ENCODE measurements at places on chromosomes 16 and 17.

DNA sequence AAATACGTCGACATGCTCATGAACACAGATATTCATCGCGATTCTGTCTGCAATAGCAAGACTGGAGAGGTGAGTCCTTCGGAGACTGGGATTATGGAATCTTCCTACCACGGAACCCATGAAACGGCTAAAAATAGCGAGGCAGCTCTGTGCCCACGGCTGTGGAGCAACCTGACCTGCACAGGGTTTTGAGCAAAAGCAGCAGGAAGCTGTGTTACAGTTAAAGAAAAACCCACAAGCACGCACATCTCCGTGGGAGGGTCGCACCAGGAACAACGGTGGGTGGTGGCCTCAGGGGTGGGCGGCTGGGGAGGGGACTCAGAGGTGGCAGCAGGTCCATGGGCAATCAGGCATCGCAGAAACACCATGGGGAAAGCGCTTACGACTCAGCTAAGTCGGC, 24.8 kb downstream of the SLC38A10 start:
- no peak for DNase-seq

- no peak for DNase-seq
Observed at GRCh38 chr17:41835214-41835799, 725 bp downstream of the NT5C3B start.

DNA sequence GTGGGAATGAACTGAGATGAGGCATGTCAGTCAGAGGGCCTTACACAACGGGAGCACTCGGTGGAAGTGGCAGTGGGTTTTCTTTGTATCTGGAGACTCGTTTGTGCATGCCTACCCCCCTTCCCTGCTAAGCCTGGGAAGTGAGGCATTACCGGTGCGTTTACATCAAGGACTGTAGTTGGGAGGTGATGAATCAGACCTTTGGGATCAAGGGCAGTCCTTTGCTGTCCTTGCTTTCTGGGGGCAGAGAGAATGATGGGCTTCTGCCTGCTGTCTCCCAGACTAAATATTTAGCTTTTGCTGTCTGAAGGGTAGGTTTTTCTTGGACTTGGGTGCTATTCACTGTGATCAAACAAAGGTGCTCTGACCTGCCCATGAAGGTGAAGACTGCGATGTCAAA, 83.0 kb downstream of the WWP2 start:
- no peak for DNase-seq

- no peak for DNase-seq
Observed at GRCh38 chr16:65910291-65910690, 456.2 kb upstream of the CDH5 start.

DNA sequence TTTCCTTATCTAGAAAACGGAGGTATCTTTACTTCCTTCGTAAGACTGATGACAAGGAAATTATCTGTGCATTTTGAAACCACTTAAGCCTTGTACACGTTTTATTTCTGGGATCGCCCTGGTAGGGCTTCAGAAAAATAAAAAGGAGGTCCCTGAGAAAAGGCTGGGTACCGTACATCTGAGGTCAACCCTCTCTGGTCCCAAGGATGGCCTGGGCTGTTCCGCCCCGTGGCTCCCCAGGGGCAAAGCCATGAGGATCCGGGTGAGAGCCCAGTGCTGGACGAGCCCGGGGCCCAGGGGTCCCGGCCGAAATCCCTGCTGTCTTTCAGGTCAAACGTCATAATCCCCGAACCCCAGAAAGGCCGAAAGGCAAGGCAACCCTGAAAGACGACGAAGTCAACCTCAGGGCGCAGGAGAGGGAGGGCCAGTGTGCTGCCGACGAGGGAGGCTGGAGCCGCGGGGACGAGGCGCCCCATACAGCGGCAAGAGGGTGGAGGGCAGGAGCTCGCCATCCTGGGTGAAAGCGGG, 656 bp upstream of the FUS start:
- no peak for DNase-seq

- DNase-seq, result no peak
Observed at GRCh38 chr16:67760206-67760955, 41.3 kb upstream of the GFOD2 start.

DNA sequence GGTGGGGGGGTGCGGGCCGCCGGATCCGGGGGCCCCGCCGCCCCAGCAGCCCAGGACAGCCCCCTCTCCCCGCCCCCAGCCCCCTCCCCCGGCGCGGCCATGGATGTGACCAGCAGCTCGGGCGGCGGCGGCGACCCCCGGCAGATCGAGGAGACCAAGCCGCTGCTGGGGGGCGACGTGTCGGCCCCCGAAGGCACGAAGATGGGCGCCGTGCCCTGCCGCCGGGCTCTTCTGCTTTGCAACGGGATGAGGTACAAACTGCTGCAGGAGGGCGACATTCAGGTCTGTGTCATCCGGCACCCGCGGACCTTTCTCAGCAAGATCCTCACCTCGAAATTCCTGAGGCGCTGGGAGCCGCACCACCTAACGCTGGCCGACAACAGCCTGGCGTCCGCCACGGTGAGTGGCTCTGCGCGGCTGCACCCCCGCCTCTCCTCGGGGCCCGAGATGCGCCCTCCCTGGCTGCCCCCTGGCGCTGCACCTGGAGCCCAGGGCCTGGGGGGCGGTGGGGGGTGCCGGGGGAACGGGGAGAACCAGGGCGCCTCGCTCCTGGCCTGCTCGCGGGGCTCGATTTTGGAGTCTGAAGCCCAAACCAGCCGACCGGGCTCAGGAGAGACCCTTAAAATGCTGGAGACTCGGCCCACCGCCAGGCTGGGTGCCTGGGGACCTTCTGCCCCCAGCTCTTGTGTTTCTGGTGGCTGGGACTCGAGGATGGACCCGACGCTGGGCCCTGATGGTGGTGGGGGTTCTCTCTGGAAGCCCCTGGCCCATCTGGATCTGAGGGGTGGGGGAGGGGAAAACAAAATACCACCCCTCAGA, 744 bp downstream of the CMIP start:
- DNase-seq, result peak; percentile 66

- peak; percentile 85 for DNase-seq
Observed at GRCh38 chr16:28309811-28310311, 17.5 kb downstream of the SBK1 start.

DNA sequence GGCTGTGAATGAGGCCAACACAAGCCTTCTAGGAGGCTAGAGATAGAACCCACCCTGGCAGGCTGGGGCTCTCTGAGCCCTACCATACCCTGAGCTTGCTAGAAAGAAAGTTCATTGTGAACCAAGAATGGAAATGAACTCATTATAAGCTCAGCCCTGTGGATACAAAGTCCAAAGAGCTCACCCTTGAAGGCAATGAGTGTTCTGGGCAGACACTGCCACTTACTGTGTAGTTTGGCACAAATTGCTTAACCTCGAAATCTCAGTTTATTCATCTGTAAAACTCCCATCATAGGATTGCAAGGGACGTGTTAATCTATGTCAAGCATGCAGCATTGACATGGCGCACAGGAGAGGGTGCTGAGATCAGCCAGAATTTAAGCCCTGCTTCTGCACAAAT, 5.5 kb downstream of the KDM8 start:
- no peak for DNase-seq

DNA sequence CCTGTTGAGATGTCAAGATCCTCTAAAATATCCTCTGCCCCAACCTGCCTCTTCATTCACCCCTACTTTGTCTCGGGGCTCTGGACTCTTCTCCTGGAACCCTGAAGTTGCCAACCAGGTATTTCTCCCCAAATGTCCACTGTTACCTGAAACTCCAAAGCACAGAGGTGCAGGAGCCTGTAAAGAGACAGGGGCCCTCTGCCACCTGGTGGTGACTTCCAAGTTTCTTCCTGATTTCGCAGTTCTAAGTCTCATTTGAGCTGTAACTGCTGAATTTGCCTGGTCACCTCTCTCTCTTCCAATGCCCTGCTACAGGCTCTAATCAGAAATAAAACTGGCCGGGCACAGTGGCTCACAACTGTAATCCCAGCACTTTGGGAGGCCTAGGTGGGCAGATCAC, 77.1 kb upstream of the RCVRN start:
- DNase-seq, result no peak

DNA sequence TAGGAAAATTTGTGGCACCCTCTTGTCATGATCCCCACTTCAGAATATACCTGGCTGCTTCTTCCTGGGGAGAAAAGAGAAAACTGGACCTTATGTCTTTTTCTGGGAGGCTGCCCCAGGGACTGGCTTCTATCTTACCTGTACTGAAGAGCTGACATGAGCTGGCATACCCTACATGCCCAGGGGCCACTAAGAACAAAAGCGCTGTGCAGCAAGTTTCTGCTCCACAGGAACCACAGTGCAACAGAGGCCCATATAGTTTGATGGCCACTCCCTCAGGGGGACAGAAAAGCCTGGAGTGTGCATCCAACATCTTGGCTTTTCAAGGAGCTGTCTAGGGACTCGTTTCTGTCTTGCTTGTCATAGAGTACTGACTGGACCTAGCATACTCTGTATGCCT, 96.8 kb upstream of the NACA2 start:
- no peak for DNase-seq

DNA sequence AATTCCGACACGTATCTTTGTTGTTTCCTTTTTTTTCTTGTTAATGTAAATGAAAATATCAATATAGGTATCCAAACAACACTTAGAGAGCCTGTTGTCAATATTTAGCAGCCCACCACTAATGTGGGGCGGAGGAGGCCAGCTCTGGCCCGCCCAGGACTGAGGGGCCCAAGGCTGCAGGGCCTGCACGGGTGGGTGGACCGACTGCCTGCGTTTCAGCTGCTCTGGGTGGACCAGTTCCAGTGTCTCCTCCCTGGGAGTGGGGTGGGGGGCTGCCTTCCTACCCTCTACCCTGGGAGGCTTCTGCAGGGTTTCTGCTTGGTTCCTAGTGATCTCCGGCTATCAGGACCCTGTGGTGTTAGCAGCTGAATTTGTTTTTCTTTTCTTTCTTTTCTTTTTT, 15.9 kb upstream of the ADGRG1 start:
- no peak for DNase-seq

DNA sequence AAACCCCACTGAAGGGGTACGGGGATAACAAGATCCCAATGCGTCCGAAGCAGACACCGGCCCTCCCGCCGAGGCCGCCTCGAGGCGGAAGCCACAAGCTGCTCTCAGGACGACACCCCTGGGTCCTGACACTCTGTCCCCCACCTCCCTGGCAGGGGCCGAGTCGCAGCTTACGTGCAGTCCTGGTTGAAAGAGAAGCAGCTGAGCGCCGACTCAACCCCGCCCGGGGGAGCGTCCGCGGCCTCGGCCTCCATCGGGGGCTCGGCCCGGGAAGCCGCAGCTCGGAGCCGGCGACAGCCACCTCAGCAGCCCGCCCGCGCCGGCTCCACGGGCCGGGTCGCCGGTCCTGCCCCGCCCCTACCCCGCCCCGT, at the start of gene WIPI1:
WIPI1 (minus strand) TSS at position 329 of the 371 bp plus-strand sequence; CDS start at position 254, 75 bp downstream.
- DNase-seq, result no peak

DNA sequence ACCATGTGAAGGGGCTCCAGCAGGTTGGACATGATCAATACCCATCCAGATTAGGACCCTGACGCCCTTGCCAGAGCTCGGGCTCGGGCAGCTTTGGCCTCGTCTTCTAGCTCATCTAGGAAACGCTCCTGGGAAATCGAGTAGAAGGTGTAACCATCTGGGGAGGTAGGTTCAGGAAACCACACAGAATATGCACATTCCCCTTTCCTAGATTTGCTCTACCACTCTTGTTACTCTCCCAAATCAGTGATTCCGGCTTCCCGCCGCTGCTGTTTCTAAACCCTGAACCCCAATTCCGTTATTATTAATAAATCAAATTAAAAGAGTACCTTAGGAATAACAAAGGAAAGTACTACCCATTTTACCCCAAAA, 507 bp downstream of the COA3 start:
- DNase-seq, result no peak

DNA sequence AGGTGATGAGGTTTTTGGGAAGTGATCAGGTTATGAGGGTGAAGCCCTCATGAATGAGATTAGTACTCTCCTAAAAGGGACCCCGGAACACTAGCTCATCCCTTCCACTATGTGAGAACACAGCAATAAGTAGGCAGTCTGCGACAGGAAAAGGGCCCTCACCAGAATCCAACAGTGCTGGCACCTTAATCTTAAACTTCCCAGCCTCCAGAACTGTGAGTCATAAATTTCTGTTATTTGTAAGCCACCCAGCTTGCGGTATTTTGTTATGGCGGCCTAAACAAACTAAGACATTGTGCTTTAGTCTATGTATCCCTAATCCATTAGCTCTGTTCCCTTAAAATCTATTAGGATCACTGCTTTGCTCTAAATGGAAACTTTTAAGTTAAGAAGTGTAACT, 8.5 kb downstream of the SLFN12 start:
- DNase-seq, result no peak

DNA sequence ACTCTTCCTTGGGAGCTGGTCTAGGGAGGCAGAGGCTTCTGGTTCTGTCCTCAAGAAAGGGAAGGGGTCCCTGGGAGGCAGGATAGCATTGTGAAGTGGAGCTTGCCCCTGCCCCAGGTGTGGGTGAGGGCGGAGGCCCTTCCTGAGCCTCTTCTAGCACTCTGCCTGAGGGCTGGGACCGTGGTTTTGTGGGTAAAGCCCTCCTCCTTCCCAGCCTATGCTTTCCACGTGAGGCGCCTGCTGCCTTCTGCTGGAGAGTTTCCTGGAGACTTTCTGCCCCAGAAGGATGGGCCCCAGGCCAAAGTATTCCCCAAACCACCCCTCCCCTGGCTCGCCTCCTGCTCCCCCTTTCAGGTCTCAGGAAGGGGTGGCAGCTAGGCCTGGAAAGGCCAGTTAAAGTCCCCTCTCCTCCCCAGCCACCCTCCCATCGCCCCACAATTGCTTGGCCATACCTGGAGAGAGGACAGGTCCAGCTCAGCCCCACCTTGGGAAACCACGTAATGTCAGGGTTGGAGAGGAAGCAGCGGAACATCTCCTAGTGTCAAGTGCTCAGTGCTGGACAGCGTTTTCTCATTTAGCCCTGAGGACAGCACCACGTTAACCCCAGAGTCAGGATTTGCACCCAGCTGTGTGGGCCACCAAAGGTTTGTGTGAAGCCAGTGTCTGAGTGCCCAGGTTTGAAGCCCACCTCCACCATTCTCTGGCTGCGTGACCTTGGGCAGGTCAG, 5.6 kb downstream of the SBK1 start:
- no peak for DNase-seq

GRCh38 chr16:30535106-30535776, 583 bp upstream of the ZNF747 start:
- no peak for DNase-seq

- peak; percentile 63 for DNase-seq
Observed at GRCh38 chr17:80866050-80866793, 125.4 kb upstream of the CHMP6 start.

GRCh38 chr16:72942021-72942420, 105.9 kb downstream of the ZFHX3 start:
- no peak for DNase-seq

DNA sequence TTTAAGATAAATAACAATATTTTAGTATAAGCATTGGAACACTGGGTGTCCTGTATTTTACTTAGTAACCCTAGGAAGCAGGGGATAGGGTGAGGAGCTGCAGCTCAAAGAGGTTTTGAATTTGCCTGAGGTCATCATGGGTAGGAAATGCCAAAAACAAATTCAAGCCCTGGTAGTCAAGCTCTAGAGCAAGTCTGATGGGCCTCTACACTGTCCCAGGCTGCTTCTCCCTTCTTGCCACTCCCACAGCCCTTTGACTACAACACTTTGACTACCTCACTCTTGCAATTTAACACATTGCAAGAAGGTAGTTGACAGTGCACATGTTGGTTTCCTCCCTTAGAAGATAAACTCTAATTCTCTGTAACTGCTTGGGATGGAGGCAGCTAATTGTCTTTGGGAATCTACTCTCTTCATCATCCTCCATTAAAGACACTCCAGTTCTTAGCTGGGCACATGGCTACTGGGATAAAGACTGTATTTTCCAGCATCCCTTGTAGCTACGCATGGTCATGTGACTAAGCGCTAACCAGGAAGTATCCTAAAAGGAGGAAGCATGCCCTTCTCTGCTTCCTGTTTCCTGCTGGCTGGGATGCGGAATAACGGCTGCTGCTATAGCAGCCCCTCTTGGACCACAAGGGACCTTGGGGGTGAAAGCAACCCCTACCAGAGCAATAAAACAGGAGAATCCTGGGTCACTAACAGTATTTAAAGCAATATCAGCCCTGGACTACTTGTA, 30.7 kb upstream of the SSTR2 start:
- DNase-seq, result no peak
